ENCODE measurements at places on chromosomes 6 and 20. TPM values are rescaled to one million over a fixed set of nuclear protein-coding genes. Genes with fewer than 3 reads are reported as not detected.

- H3K4me3 ChIP-seq = no peak overlapping the region
- H3K27ac ChIP-seq = no peak overlapping the region
- DNase-seq = no peak
- H3K36me3 ChIP-seq = no peaks in the 10 kb centered on the region
- no peaks in the 10 kb centered on the region for H3K4me1 ChIP-seq
- H3K27me3 ChIP-seq = no peaks in the 10 kb centered on the region
Observed at GRCh38 chr6:56314683-56315523, 67.5 kb upstream of the COL21A1 start.

The CCN5 gene
- total RNA-seq = 3.1 TPM

The ETV7 gene
- total RNA-seq = 4.6 TPM

DNA sequence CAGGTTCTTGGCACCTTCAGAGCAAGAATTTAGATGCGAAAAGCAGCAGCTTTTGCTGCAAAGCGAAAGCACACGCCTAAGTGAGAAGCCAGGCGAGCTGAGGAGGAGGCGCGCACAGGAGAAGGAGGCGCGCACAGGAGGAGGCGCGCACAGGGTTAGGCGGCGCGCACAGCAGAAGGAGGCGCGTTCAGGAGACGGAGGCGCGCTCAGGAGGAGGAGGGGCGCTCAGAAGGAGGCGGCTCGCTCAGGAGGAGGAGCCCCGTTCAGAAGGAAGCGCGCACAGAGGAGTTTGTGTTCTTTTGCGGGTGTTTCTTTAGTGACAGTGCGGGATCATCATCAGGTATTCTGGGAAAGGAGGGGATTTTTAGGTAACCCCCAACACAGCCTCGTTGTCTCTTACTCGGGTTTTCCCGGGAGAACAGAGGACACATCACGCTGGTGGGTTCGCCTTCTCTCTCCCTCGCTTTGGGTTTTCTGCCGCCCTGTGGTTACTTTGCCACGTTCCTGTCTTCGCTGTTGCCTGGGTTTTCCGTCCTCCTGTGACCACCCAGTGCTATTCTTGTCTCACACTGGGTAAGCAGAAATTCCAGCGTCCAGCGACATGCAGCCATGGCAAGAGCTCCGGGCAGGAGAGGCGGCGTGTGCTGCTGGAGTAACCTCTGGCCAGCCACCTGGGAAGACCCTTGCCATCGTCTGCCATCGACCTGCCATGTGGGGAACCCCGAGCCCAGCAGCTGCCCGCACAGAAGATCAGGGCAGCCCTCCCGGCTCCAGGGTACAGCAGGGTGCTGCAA is 47.0 kb downstream of the WDR27 start:
- peak; percentile 79 for DNase-seq
- no peaks in the 10 kb centered on the region for H3K27me3 ChIP-seq
- peak overlapping the region; percentile 39 for H3K4me3 ChIP-seq
- no peaks in the 10 kb centered on the region for H3K4me1 ChIP-seq

The FAXC gene
- total RNA-seq = 1.4 TPM

DNA sequence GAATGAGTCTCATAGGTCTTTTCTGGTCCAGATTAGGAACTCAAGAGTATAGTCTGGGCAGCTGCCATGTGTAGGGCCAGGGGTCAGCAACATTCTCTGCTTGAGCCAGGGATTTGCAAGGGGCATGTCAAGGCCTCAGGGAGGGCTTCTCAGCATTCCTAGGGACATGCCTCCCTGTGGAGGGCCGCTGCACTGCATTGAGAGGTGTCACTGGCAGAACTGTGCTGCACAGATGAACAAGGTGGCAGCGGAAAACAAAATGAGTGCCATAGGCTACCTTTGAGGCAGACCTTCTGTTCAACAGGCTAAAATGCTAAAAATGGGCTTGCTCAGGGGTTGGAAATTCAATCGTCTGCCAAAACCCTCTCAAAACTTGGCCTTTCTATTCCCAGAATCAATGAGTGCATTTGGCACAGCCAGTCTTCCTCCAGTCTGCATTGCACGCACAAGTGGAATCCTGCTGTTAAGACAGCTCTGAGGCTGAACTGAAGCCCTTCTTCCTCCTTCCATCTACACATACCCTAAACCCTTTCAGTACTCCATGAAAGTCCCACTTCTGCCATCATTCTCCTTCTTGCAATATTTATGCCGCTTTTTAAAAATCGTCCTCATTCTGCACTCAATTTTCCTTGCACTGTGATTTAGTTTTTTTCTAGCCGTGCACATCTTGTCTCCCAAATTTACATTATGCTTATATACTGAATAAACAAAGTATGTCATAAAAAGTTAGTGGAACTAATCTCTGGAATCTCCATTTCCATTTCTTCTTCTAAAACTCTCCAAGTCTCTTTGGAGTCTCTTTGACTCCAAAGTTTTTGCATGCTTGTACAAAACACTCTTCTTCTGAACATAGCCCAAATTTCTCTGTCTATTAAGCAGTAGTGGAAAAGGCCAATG is 51.7 kb downstream of the SLC26A8 start:
- H3K36me3 ChIP-seq = no peaks in the 10 kb centered on the region
- H3K4me3 ChIP-seq = no peak overlapping the region
- peak overlapping the region; percentile 51 for H3K27ac ChIP-seq
- DNase-seq = peak; percentile 18
- H3K4me1 ChIP-seq = no peaks in the 10 kb centered on the region

The ABHD16B gene
- not detected for total RNA-seq

The DLK2 gene
- 0.50 TPM for total RNA-seq

The RIPPLY2 gene
- total RNA-seq = 0.38 TPM

DNA sequence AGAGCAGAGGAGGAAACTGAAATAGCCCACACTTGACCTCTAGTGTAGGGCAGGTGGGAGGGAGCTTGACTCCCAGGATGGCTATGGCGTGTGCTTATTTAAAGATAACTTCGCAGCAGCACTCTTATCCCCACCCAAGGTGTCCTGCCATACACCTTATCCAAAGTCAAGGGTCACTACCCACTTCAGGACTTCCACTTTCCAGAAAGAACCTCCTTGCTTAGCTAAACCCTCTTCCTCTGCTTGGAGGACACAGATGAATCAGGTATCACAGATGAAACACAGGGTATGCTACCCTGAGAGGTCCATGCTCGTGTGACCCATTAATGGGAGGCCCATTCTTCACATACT is 2.3 kb downstream of the RIN2 start:
- no peak overlapping the region for H3K4me3 ChIP-seq
- no peak overlapping the region for H3K27ac ChIP-seq
- no peaks in the 10 kb centered on the region for H3K4me1 ChIP-seq
- H3K27me3 ChIP-seq = no peaks in the 10 kb centered on the region

- no peak overlapping the region for H3K4me3 ChIP-seq
- H3K27me3 ChIP-seq = no peaks in the 10 kb centered on the region
- no peak overlapping the region for H3K27ac ChIP-seq
- no peaks in the 10 kb centered on the region for H3K36me3 ChIP-seq
- DNase-seq = peak; percentile 83
Observed at GRCh38 chr20:6828794-6829423, 61.4 kb downstream of the BMP2 start.

The RHAG gene
- not detected for total RNA-seq

GRCh38 chr6:122712448-122713137 is 66.9 kb upstream of the FABP7 start:
- no peaks in the 10 kb centered on the region for H3K27me3 ChIP-seq
- H3K36me3 ChIP-seq = no peaks in the 10 kb centered on the region
- no peak overlapping the region for H3K4me3 ChIP-seq
- no peak for DNase-seq
- H3K27ac ChIP-seq = no peak overlapping the region

All from kidney (tissue), 22 donors.